ENCODE measurements at places on chromosomes 1 and 21.

DNA sequence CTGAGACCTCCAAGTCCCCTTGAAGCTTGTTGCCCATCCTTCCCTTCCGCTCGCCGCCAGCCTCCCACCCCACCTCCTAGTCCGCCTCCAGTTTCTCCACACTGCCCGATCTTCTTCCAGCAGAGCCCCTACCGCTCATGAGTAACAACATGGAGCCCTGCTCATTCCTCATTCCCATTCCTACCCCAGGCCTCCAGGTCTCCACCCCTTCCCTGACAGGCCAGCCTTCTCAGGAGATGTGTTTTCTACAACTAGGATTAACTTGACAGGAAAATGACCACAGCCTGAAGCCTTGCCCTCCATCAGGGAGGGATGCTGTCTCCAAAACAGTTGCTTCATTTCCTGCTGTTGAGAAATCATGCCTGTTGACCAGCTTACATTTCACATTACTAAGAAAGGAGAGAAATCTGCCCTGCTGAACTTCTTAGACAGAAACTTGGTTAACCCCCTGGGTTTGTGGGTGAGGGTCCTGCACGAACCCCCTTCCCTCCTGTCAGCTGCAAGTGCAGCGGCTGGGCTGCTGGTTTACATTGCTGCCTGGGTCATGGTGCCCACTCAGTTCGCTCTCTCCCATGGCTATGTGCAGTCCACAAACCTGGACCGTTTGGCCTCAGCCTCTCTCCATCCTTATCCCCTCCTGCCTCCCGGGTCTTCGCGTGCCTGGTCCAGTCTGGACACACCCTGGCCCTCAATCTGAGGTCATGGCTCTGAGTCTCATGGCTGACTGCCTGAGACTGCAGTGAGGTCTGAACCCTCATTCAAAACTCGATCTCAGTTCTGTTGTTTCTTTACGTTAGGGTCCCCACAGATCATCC lies 16.1 kb upstream of the CHI3L1 start:
- peak; percentile 83 for DNase-seq

- no peak for DNase-seq
These were observed 1.3 kb downstream of the MTFR1L start for GRCh38 chr1:25821112-25821476.

DNA sequence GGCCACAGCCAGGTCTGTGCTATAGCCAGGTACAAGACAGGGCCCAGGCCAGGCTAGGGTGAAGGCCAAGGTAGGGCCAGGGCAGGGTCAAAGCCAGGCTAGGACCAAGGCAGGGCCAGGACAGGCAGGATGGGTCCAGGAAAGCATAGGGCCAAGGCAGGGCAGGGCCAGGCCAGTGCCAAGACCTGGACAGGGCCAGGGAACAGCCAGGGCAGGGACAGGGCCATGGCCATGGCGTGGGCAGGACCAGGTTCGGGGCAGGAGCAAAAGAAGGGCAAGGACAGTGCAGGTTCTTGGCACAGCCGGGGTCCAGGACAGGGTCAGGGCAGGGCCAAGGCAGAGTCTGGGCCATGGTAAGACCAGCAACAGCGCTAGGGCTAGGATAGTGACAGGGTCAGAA lies 153.4 kb downstream of the LIPI start:
- DNase-seq, result no peak

GRCh38 chr1:27787895-27788294 lies 14.9 kb downstream of the STX12 start:
- DNase-seq, result peak; percentile 28

DNA sequence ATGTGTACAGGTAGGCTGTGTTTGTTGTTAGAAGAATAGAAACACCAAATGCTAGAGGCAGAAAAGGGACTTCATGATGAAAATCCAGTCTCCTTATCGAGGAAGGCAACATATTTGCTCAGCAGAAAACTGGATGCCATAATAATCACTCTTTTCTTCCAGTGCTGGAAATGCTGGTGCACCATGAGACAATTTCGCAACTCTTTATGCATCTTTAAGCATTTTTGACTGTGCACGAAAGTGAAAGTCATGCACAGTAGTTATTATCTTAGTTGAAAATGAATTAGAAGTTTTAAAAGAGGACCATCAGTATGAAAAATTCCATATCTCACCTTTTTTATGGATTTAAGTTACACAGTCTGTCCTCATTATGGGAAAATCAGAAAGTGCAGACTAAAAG lies 29.1 kb downstream of the SMYD2 start:
- DNase-seq, result no peak

GRCh38 chr1:150514913-150515327 lies 632 bp upstream of the FALEC start:
- DNase-seq, result no peak

DNA sequence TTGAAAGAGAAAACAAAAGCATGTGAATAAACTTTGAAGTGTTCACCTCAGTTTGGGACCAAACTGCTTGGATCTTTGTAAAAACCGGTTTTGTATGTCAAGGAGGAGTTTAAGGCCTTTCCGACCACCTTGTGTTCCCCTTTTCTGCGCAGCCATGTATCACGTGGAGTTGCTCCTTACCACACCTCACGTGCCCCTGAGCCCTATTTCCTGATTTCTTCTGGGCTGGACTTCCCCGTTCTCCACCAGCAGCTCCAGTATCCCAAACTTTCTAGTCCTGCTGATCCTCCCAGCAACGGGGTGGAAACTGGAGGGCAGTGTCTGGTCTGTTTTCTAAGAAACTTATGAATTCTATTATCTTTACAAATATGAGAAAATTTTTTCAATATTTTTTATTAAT lies 1.6 kb upstream of the SH3D21 start:
- no peak for DNase-seq

DNA sequence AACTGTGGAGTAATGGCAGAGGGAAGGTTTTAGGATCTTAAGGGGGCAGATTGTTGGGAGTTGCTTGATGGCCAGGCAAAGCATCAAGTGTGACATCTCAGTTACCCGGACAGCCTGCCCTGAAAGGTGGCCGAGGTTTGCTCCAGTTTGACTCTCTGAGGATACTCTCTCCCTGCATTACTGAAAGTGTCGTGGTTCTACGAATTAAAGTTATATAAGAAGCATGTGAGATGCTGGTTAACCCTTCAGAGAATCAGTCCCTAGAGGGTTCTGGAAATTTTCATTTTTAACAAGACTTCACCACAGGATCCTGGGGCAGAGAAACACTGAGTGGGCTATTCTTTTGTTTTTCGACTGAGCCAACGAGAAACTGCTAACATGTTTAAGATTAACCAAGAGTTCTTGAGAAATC lies 689 bp upstream of the ZNF644 start:
- no peak for DNase-seq

- DNase-seq, result peak; percentile 85
These were observed 12.5 kb upstream of the ATF3 start for GRCh38 chr1:212595787-212596714.

DNA sequence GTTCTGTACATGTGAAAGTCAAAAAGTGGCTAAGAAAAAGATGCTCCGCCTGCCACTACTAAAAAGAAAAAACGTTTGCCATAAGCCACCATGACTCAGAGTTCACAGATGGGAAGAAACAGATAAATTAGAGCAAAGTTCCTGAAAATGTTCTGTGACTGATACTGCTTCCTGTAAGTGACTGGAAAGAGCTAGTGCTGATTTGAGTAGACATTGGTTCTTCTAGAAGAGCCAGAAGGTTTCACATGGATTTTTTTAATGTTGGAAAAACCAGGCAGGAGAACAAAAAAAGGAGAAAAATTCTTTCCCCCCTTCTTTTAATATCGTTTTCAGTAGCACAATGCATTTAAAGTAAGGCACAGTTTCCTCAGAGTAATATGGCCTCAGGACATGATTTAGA lies 221.4 kb downstream of the HLX start:
- peak; percentile 89 for DNase-seq

DNA sequence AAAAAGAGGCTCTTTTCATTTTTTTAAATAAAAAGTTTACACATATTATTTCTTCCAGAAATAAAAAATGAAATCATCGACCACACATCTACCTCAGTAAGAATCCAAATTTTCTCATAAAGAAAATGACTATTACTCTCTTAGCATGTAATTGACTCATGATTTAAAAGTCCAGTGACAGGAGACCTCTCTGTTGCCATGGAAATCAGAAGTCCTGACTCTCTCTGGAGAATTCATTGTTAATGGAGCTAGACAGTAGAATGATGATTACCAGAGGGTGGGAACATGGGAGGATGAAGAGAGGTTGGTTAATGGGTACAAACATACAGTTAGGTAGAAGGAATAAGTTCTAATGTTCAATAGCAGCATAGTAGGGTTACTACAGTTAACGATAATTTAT lies 5.0 kb upstream of the CLCA4 start:
- DNase-seq, result no peak

DNA sequence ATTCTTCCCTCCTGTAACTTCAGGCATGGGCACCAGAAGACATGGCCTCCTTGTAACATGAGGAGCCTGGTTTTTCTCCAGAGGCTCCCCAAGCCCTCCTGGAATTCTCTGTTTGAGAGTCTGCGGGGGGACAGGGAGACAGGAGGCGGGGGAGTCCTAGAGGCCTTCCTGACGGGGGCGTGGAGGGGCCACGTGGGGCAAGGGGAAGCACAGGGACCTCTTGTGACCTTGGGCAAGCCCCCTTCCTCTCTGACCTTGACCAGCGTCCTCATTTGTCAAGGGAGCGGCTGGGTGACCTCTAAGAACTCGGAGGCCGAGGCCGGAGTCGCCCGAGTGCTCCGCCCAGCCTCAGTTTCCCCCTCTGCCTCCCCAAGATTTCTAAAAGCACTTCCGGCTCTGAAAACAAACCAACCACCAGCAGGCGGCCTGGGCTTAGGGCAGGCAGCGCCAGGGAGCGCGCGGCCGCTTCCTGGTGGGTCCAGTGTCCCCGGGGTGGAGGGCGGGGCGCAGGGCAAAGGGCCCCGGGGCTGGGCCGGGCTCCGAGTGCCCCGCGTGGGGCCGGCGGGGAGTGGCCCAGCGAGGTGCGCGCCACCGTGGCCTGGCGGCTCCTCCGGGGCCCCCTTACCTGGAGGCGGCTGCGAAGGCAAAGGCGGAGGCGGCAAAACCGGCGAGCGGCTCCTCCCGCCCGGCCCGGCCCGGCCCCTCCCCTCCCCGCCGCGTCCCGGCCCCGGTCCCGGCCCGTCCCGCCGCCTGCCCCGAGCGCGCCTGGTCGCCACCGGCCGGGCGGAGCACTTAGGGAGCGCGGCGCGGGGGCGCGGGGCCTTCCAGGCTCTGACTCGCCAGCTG lies at the start of gene TMCO4:
TSS of gene TMCO4 (minus strand) at position 687 of the 846 bp plus-strand sequence. CDS start 19,158 bp downstream, outside the sequence.
- DNase-seq, result no peak

DNA sequence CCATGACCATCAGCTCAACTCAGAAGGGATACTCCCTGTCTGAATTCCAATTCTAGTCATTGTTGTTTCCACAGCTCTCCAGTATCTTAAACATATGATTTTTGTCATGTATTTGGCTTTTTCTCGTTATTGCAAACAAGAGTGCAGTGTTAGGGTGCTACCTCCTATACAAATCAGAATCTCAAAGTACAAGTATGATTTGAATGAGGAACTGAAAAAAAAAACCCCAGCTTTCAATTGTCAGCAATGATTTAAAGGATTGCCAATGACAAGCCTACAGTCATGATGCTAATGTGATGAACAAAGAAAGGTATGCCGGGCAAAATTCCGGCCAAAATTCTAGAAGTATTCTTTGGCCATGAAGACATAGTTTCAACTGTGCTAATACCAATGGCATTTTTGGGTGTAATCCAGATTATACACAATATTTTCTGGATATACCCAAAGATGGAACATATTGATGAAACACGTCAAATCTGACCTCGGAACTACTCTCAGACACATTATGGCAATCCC lies 14.9 kb downstream of the TMEM35B start:
- DNase-seq, result no peak

GRCh38 chr1:160373696-160374095 lies 6.8 kb downstream of the NHLH1 start:
- DNase-seq, result no peak

DNA sequence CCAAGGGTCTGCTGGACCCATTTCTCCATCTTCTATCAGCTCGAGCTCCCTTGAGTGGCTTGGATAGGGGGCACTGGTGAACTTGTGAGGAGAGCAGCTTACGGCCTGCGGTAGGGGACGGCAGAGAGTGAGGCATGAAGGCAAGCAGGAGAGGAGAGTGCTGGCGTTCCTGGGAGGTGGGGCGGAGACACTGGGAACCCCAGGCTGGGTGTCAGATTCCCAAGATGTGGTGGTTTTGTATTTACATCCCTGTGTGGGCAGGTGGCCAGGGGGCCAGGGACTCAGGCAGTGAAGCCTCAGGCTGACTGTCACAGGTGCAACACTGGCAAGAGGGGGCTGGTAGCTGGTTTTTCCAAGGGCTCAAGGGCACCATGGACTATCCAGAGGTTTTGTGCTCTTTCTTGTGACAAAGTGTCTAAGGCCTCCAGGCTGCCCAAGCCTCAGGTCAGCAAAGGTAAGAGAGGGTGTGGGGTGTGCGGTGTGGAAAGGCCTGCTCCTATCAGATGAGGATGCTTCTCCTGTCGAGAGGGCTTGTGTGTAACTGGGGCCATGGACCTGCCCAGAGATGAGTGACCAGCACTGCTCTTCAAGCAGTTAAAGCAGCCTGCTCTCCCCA lies 45.1 kb upstream of the ROR1 start:
- no peak for DNase-seq

GRCh38 chr1:178725466-178726086 lies 532 bp downstream of the RALGPS2 start:
- DNase-seq, result no peak

DNA sequence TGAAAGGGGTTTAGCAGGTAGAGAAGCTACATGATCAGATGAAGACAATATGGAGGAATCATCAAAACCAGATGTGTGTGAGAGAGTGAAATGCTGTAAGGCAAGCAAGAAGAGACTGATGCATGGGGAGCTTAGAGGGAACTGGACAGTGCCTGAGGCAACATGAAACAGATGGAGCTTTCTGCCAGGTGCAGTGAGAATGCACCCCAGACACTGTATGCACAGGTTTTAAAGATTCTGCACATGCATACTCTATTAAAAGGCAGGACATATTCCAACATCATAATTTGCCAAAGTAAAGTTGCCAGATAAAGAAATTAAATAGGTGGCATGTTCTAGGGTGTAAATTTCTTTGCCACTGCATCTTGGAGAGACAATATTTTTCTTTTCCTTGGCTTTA lies 200.1 kb downstream of the AMY1C start:
- DNase-seq, result no peak

DNA sequence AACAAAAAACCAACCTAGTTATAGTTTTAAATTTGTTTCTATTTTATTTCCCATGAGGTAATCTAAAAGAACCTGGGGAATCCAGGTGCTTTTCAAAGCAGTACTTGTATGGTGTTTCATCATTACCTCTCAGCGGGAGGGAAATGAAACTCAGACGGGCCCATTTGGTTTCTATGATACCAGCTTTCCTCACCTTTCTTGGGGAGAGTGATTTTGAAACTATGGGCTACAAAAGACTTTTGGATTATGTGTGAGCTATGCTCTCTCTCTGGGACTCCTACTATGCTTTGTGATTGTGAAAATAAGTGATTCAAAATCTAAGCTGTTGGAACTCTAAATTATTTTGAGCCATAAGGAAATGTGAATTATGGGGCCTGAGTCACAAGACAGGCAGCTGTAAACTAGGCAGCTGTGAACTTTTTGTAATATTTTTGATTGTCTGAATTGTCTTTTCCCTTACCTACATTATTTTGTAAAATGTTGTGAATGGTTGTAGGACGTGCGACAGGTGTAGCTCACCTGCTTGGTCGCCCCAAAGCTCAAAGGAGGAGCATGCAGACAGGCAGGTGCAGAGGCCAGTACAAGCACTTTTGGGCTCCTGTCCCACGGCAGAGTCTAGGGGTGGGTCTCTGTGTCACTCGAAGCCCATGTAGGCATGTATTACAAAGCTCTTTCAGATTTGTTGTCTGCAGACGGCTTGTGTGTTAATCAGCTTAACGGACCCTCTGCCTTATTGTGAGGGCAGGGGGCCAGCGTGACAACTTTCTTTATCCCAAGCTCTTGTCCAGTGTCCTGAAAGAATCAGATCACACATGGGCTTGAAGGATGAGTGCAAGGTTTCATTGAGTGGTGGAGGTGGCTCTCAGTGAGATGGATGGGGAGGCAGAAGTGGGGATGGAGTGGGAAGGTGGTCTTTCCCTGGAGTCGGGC lies 64.8 kb upstream of the BACH1 start:
- no peak for DNase-seq
